ENCODE measurements at places on chromosomes 7 and 10.

- DNase-seq = no peak
Observed at GRCh38 chr10:89699581-89700064, 1.8 kb upstream of the KIF20B start.

GRCh38 chr10:82925547-82925946, 1050.6 kb downstream of the NRG3 start:
- no peak for DNase-seq

GRCh38 chr10:70295926-70296325, 12.1 kb upstream of the NPFFR1 start:
- DNase-seq = no peak

- DNase-seq = no peak
Observed at GRCh38 chr7:2821161-2821841, 22.8 kb downstream of the GNA12 start.

DNA sequence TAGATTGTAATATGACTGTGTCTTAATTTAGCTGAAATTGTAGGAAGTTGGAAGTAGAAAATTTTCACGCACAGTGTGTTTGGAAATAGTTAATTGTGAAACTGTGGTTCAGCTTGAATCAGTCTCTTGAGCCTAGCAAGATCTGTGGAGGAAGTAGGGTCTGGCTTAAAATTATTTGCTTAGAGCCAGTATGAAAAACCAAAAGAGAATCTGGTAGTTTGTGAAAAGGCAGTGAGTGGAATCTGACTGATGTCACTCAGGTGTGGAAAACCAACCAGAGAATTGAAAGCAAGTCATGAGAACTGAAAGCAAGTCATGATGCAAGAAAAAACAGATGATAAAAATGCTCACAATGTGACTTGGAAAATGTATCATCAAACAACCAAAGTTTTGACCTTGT, 11.5 kb downstream of the LIPJ start:
- DNase-seq = peak; percentile 2

- no peak for DNase-seq
Observed at GRCh38 chr10:45376371-45376801, 2.4 kb downstream of the ALOX5 start.

DNA sequence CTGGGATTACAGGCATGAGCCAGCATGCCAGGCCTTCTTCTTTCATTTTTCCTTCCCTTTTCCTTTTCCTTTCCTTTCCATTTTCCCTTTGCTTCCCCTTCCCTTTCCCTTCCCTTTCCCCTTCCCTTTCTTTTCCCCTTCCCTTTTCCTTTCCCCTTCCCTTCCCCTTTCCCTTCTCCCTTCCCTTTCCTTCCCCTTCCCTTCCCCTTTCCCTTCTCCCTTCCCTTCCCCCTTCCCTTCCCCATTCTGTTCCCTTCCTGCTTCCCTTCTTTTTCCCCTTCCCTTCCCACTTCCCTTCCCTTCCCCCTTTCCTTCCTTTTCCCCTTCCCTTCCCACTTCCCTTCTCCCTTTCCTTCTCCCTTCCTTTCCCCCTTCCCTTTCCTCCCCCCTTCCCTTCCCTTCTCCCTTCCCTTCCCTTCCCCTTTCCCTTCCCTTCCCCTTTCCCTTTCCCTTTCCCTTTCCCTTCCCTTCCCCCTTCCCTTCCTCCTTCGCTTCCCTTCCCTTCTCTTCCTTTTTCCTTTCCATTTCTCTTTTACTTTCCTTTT, 712.2 kb upstream of the POM121L12 start:
- DNase-seq = no peak

DNA sequence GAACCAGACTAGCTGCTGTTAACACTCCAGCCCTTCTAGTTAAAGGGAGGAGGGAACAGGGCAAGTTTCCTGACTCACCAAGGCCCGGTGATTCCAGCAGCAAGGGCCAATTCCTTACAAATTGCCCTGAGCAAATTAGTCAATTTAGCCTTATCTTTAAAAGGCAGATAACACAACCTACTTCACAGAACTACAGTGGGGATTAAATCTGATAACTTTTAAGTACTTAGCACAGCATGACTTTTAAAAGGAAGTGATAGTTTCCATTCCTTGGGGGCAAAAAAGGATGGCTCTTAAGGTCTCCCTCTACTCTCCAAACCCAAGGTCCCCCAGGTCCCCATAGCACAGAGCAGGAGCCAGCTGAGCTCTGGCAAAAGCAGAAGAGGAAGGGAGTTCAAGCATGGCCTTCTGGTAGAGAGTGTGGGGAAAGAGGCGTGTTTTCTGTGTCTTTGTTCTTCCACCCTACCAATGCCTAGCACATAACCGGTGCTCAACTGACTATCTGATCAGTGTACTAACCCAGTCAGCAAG, 4.0 kb downstream of the CDCA7L start:
- peak; percentile 23 for DNase-seq

GRCh38 chr7:157687158-157687557, 350.4 kb downstream of the DNAJB6 start:
- no peak for DNase-seq

DNA sequence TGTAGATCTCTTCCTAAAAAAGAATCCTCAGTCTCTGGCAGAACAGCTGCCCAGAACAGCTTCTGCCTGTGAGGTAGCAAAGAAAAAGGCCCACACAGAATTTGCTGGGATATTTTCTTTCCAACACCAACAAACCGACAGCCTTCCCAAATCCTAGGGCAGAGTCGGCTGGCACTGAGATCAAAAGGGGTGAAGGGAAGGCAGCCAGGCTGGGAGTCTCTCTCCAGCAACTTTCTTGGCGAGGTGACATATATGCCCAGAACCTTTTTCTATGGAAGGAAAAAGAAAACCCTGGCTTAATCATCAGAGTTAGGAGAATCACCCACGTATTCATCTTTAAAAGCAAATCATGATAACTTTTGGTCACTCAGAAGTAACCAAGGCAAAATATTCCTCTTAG, 279.6 kb downstream of the DNAJB6 start:
- no peak for DNase-seq

DNA sequence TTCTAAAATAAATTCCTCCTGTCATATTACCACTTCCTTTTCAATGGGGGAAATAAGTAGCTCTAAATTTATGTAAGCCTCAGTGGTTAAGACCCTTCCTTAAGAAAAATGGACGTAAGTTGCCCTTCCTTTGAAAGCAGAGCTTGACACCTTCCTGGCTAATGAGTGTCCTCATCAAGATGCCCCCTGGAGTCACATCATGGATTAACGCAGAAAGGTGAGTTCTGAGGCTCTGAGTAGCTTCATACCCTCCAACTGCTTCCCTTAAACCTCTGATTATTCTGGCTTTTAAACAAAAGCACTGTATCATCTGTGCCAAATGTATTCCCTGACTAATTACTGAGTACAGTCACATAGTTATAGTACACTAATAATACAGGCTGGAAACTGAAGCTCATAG, 14.7 kb downstream of the KCTD7 start:
- no peak for DNase-seq

DNA sequence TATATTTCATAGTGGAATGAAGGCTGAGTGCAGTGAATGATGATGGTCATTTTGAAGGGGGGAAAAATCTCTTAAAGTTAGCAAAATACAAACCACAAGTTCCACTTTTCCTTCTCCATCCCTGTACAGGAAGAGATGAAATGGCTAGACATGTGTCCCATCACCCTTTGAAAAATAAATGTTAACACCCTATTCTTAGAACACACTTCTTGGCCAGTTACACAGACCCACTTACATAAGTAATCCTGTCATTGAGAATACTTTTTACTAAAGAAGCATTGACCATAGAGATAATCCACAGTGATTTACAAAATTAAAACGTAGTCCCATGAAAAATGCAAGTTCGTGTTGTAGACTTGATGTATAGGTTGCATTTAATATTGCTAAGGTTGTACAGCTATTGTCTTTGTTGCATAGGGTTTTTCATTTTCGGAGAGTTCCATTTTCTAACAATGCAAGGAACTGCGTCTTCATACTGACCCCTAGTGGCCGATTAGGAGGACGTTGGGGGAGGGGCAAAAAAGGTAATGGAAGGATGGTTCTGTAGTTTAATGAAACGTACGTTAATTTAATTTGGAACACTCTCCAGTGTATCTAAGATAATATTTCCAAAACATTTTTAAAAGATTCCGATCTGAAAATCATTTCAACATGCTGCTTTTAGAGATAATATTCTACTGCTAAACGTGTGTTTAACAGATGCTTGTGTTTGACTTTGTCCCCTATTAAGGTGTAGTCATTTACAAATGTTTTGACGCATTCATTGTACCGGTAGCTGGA, 60.9 kb downstream of the ARMC3 start:
- DNase-seq = peak; percentile 80

DNA sequence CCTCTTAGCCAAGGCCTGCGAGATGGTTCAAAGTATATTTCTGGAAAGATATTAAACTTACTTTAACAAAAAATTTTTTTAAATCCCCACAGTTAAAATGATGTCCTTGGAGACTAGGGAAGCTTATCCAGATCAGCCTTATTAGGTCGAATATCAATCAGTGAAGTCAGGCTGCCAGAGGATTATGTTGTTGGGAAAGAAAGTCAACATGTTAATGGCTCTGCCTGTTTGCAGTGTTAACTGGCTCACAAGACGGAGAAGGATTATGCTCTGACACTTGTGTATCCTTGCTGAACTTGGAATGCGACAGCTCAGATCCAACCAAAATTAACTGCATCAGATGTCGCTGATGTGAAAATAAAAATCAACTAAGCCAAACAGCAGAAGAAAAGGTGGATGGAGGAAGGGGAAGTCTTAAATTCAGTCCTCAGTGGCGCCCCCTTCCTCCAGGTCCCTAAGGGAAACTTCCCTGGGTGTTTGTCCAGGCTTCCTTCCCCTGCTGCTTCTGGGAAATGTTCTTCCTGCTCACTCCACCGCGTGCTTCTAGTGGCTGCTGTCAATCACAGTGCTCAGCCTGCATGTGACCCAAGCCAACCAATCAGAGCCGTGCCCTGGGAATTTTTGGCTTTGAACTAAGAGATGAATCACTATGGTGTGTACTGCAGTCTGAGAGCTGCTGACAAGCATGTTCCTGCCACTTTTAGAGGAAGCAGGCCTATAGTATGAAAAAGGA, 690.4 kb upstream of the NRP1 start:
- DNase-seq = no peak

DNA sequence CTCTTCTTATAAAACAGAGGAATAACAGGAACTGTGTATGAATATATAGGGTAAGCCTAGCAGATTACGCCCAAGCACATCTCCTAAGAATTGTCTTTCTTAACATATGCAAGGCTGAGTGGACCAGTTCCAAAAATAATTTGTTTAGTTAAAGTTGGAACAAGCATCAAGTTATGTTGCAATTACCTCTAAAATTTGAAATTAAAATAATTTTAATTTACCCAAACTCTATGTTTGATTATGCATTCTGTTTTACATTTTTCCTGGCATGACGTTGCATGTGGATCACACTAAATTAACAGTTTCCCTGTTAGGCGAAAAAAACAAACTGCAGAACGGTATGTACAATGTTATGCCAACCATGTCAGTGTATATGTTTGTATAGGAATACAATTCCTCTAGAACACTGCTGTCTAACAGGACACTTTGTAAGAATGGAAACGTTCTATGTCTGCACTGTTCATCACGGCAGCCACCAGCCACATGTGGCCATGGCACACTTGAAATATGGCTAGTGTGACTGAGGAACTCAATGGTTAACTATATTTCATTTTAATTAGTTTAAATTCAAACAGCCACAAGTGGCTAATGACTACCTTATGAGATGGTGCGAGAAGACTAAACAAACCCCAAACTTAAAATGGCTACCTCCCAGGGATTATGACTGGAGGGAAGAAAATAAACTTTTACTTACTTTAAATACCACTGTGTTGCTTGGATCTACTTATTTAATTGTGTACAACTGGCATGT, 281.1 kb upstream of the KLF14 start:
- DNase-seq = no peak

GRCh38 chr10:85795460-85795859, 571.1 kb downstream of the GRID1 start:
- no peak for DNase-seq

DNA sequence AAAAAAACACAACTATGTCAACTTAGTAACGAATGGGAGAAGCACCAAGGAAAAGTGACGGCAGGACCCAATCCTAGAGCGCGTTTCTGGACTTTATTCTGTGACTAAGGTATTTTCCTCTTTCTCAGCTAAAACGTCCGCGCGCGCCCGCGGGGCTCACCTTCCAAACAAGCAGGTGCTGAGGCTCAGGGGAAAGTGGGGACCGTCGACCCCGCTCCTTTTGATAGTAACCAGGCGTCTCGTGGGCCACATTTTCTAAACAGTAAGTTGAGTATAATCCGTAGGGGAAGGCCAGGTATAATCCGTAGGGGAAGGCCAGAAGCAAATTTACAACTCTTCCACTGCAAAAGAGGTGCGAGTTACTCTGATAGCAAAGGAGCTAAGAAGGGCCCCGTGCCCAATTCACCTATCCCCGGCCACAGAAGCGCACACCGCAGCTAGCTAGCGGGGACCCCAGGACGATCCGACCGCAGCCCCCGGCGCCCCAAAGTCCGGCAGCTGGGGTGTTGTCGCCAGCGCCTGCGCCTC, 743 bp downstream of the MKI67 start:
- DNase-seq = peak; percentile 26

GRCh38 chr10:86298501-86299001, 68.0 kb downstream of the GRID1 start:
- no peak for DNase-seq

- no peak for DNase-seq
Observed at GRCh38 chr7:34425631-34426384, 232.2 kb upstream of the NPSR1 start.

DNA sequence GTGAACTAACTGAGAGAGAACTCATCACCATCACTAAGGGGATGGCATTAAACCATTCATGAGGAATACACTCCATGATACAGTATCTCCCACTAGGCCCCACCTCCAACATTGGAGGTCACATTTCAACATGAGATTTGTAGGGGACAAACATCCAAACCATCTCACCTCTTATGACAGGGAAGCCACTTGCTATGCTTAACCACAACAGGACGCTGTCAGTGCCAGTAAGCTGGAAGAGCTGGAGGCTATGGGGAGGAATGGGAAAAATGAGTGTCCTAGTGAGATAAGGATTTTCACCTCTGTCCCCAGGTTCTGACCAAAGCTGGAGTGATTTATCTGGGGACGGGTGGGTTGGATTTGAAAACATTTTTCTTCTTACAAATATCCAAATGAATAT, 17.6 kb downstream of the PLCE1 start:
- no peak for DNase-seq

- DNase-seq = peak; percentile 80
Observed at GRCh38 chr10:101297901-101298486, 56.0 kb upstream of the BTRC start.

DNA sequence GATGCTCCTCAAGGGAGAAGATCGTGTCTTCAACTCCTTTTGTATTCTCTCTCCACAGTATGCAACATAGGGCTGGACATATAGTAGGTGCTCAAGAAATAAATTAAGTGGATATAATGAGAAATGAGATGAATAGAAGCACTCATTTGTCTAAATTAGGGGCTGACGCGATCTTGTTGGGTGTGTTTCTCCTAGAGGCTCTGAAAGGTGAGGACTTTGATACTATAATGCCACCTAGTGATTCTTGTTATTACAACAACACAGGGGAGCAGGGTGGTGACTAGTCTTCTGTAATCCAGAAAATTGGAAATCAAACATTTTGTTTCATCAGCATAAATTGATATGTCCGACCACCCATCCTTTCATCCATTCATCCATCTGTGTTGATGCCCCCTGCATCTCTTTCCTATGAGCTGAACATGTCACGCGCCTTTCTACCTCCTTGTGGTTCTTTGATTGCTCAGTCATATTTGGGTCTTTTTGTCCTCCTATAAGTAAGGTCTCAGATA, 3.5 kb upstream of the CFAP58 start:
- DNase-seq = peak; percentile 70

GRCh38 chr10:44829426-44829825, 81.7 kb upstream of the TMEM72 start:
- no peak for DNase-seq

GRCh38 chr10:51377932-51378599, 303.8 kb downstream of the PRKG1 start:
- DNase-seq = no peak

All from activated CD4-positive, alpha-beta T cell treated with anti-CD3 and anti-CD28 coated beads, Interleukin-2, Interleukin-6, amounts not matched to agents 100 ng/mL and 50 ng/mL, durations not matched to agents 16 hours and 8 hours (primary cell).